ENCODE measurements at places on chromosomes 7 and 10.

DNA sequence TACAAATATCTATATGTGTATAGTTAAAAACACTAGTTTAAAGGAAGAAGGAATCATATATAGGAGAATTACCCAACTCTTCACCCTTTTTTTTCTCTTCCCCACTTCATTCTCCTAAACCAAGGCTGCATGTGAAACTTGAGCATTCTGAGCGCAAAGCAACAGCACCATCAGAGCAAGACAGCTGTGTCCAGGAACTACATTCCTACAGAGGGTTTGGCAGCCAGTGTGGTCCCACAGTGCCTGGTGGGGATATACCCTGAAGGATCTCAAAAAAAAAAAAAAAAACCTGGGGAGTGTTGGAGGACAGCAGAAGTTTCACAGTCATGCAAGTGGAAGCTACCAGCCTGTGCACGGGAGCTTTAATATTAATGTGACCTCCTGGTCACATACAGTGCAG is 310.4 kb downstream of the CTNNA3 start:
- DNase-seq = no peak

DNA sequence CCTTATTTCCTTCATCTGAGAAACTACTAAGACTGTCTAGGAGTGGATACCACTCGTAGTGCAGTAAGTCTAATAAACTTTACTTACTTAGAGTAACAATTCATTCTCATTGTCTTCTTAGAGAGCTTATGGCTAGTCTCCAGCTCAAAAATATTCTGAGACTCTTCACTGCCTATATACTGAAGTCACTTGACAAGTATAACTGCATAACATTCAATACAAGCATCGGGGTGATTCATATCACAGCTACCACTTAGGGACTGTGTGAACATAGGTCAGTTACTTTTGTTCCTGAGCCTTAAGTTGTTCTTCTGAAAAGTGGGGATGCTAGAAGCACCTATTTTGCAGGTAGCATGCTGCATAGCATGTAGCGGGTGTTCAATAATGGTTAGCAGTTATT is 111.0 kb downstream of the HTR7 start:
- no peak for DNase-seq

DNA sequence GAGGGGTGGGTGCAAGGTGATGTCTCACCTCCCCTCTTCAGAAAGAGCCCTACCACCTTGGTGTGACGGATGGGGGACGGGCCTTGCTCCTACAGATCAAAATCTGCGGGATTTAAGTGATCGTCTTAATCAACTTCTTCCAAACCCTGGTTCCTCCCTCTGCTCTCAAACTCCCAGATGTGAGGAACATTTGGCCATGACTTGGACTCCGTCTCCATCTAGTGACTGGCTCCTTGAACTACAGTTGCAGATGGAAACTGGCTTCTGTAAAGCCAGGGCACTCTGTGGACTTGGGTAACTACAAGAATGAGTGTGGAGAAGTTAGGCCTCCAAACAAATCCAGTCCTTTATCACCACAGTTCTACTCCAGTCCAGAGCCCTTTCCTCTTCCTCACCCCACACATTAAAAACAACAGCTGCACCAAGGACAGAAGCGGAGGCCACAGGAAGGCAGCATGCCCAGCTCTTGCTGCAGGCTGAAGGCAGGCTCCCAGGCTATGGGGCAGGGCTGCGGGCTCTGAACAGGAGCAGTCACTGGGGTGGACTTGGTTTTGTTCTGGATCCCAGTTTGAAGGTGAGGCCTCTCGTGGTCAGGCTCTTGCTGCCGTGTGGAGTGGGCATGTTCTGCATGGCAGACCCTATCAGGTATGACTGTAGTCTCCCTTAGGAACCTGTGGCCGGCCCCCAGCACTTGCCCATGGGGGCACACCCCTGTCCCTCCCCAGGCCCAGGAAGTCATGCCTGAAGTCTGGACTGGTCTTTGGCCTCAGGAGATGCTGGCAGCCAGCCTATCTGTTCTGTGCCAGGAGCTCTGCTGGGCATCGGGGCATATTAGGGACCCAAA is 79.4 kb downstream of the VWC2 start:
- no peak for DNase-seq

GRCh38 chr10:64096941-64097340 is 575.7 kb downstream of the REEP3 start:
- no peak for DNase-seq

- no peak for DNase-seq
Observed at GRCh38 chr10:62388328-62388727, 14.2 kb downstream of the ZNF365 start.

DNA sequence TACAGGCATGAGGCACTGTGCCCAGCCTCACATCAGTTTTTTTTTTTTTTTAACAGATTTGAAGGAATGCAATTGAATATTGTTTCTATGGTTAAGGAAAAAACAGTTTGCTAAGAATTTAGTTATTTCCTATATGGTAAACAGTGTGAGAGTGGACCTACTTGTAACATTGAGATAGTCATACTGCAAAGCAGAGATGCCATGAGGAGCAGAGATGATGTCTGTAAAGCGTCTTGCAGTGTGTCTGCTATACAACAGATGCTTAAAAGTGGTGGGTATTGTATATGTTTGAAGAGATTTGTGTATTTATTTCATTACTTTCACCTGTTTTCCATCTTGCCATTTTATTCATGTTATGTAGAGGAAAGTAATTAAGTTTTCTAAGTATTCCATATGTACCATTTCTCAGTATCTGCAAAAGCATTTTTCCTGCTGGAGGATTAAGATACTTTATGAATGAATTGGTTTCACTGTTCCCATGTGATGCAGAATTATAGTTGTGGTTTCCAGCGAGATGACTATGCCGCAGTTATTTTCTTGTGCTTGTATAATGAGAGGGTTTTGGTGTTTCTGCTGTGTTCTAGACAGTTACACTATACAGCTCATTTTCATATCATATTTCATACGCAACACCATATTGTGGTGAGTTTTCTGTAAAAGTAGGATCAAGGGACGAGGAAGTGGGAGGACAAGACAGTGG is 26.6 kb downstream of the TET1 start:
- no peak for DNase-seq
